ENCODE measurements at places on chromosomes 4 and X.

DNA sequence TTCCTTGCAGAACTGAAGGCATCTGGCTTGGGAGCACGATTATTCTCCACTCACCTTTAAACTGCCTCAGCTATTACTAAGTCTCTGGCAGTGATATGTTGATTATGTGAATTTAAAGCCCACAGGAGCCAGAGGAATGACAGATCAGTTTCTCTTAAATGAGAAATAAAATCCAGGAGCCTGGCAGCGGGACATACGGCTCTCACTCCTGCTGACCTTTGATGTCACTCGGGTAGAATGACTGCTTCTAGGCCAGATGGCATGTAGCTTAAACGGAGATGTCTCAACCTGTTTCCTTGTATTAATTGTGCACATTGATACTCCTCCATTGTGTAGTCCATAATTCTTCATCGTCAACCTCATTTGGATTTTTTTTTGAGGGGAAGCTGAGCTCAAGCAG lies 4.0 kb upstream of the CBLL2 start:
- no peak for DNase-seq

DNA sequence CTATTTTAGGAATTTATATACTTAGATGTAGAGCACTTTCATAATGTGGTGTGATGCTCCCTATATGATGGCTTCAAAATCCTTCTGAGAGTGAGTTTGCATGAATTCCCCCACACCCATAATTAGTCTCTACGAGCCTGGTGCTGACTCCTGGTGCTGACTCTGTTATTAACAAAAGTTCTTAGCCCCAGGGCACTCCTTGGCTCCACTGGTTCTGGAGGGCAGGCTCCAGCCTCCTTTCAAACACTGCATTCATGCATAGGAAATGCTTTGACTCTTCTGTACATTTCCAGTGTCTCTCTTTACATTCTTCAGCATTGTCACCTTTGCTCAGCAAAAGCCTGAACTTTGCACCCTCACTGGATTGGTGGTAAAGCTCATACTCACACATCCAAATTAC lies 64.0 kb downstream of the LNX1 start:
- no peak for DNase-seq

DNA sequence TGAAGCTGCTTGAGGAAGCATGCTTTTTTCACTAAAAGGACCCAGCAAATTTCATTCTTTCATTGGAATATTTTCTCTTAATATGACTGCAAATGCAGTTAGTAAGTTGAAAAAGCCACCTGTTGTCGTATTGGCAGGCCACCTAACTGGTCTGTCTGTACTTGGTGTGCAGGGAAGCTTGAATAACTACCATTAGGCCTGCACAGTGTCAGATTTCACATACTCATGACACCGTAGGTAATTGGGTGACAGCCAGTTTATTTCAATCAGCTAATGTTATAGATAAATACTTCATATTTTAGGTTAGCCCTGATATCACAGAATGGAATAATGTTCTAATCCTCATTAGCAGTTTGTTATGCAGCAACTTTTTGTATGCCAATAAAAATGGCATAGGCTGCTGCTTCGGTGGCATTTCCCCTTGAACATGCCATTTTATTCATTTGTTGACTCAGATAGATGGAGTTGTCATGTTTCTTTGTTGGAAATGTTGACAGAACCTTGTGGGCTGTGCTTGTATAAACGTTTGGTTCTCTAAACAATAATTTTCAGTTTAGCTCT lies 173.7 kb downstream of the RPA4 start:
- DNase-seq, result no peak

DNA sequence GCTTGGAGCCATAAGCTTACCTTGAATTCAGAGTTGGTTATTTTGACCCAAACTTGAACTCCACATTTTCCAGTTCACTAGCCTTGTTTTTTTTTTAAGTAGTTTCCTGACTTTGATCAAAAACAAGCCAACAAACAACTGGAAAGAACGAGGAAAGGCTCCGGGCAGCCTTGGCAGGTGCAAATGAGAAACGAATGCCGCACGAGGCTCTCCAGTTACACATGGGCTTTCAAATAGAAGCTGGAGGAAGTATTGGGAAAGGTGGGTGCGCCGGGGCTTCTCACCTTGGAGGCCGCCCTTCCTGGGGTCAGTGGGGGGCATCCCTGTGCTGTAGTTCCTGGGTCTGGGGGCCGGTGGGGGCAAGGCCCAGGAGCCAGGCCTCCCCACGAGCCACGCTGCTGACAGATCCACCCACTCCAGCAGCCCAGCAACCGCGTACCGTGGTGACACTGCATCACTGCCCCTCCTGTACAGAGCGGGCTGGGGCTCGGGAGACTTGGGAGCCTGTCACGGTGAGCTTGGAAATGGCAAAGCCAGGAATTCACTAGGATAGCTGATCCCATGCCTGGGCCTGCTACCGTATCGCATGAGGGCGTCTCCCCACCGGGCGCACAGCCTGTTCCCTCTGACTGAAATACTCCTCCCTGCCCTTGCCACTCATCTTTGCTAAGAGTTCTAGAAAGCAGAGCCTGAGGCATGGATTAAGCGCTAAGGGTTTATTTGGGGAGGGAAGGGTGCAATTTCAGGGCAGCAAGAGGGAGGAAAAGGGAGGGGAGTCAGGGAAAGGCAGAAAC lies 50.9 kb upstream of the ADRA2C start:
- DNase-seq, result no peak

DNA sequence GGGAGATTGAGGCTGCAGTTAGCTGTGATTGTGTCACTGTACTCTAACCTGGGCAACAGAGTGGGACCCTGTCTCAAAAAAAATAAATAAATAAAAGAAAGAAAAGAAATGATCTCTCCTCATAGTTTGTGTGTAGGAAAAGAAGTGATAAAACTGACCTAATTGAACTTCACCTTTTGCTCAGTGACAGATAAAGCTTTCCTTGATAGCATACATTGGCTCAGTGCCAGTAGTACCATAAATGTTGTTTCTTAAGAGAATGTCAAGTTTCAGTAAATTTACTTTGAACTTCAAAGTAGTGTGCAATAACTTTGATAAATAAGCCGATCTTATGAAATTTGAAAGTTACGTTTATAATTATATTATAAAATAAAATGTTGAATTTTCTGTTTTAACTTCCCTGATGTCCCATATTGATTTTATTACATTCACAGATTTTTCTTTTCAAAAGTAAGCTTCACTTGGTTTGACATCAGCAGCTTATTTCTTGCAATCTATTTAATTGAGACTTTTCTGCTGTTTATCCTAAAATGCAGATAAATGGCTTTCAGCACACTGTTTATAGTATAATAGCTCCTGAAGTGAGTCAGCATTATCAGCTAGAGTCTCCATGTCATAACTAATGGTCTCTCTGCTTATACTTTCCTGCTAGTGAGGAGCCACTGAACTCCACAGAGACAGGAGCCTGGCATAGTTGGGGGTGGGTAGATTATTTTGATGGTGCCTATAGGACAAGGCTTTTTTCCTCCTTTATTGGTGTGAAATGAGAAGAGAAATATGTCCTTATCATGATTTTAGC lies 330.1 kb downstream of the BMPR1B start:
- DNase-seq, result no peak

- no peak for DNase-seq
These were observed 78.4 kb upstream of the MAP3K15 start for GRCh38 chrX:19593690-19594089.

- DNase-seq, result peak; percentile 23
These were observed 36.4 kb upstream of the RBM41 start for GRCh38 chrX:107154787-107155620.
